Activated CD8-positive, alpha-beta T cell treated with anti-CD3 and anti-CD28 coated beads, Interleukin-2, amount 10 ng/mL, durations not matched to agents 7 days and 5 days (primary cell): ENCODE measurements at places on chromosomes 5 and 9.

GRCh38 chr5:106985174-106985573 is 685.6 kb downstream of the EFNA5 start:
- H3K27me3 ChIP-seq: no peaks in the 10 kb centered on the region
- H3K27ac ChIP-seq: no peak overlapping the region
- no peaks in the 10 kb centered on the region for H3K4me1 ChIP-seq
- no peak for DNase-seq
- no peak overlapping the region for H3K4me3 ChIP-seq

- no peaks in the 10 kb centered on the region for H3K4me1 ChIP-seq
- H3K36me3 ChIP-seq: no peaks in the 10 kb centered on the region
- no peak overlapping the region for H3K27ac ChIP-seq
- no peak for DNase-seq
- no peak overlapping the region for H3K4me3 ChIP-seq
- no peaks in the 10 kb centered on the region for H3K27me3 ChIP-seq
These were observed 31.7 kb downstream of the FAM81B start for GRCh38 chr5:95422838-95423237.

DNA sequence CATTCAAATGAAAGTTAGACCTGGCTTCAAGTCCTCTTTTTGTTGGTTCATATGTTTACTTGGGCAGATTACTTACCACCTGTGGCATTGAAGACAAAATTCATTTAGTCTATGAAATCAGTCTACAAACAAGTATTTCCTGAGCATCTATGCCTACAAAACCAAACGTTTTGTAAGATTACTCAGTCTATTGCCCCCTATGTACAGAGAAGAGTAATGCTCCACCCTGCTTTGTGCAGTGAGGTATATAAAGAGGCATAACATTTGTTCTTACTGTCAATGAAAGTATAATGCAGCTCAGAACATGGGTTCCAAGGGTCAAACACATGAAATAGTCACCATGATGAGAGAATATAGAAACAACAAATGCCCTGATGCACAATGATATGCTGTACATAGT is 580.7 kb downstream of the KIF4B start:
- no peaks in the 10 kb centered on the region for H3K36me3 ChIP-seq
- H3K4me1 ChIP-seq: no peaks in the 10 kb centered on the region
- DNase-seq: no peak
- H3K27me3 ChIP-seq: no peaks in the 10 kb centered on the region
- H3K4me3 ChIP-seq: no peak overlapping the region
- no peak overlapping the region for H3K27ac ChIP-seq

DNA sequence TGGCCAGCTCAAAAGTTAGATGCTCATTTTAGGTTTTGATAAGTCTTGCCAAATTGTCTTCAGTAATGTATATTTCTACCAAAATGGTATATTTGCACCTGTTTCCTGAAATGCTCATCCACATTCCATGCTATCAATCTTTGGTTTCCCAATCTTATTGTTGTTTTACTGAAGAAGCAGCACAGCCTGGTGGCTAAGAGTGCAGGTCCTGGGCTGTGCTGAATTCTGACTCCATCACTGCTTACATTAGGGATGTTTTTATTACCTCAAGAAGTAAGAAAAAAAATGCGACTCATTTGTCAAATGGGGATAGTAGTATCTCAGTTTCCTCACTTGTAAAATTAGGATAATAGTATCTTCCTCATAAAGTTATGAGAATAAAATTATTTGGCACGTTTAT is 13.6 kb upstream of the S100Z start:
- H3K27me3 ChIP-seq: no peaks in the 10 kb centered on the region
- DNase-seq: no peak
- H3K4me3 ChIP-seq: no peak overlapping the region
- no peak overlapping the region for H3K27ac ChIP-seq
- H3K36me3 ChIP-seq: no peaks in the 10 kb centered on the region
- no peaks in the 10 kb centered on the region for H3K4me1 ChIP-seq

- no peaks in the 10 kb centered on the region for H3K36me3 ChIP-seq
- DNase-seq: no peak
- H3K27me3 ChIP-seq: no peaks in the 10 kb centered on the region
- H3K27ac ChIP-seq: no peak overlapping the region
- no peak overlapping the region for H3K4me3 ChIP-seq
- H3K4me1 ChIP-seq: no peaks in the 10 kb centered on the region
These were observed 116.5 kb upstream of the DAPK1 start for GRCh38 chr9:87381050-87381711.

DNA sequence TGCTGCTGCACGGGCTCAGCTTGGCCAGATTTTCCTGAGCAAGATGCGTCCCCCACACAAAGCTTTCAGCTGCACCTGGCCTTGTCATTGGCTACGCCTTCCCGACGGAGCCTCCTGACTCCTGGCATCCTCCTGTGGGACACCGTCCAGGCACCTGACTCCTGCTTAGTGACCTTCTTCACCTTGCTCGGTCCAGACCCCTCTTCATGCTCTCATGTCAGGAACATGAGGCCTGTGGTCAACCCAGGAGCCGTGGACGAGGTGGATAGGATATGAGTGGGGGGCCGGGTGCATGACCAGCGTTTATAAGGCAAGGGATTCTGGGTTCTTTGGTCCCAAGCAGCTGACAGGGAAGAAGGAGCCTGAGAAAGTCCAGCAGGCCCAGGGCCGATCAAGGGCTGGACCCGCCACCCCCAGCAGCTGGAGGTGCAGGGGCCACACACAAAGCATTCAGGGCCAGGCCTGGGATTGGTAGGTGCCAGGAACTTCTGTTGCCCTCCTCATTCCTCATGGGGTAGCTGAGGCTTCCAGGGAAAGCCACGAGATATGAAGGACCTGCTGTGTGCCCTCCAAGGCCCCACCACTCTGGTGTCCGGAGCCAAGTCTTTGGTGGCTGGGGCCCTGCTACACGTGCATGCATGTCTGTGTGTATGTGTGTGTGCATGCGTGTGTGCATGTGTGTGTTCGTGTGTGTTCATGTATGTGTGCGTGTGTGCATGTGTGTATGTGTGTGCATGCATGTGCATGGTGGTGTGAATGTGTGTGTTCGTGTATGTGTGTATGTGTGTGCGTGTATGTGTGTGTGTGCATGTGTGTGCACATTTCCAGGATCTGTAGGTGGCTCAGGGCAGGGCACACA is 34.9 kb downstream of the SLC6A3 start:
- no peaks in the 10 kb centered on the region for H3K36me3 ChIP-seq
- no peak overlapping the region for H3K4me3 ChIP-seq
- no peaks in the 10 kb centered on the region for H3K4me1 ChIP-seq
- no peak overlapping the region for H3K27ac ChIP-seq

DNA sequence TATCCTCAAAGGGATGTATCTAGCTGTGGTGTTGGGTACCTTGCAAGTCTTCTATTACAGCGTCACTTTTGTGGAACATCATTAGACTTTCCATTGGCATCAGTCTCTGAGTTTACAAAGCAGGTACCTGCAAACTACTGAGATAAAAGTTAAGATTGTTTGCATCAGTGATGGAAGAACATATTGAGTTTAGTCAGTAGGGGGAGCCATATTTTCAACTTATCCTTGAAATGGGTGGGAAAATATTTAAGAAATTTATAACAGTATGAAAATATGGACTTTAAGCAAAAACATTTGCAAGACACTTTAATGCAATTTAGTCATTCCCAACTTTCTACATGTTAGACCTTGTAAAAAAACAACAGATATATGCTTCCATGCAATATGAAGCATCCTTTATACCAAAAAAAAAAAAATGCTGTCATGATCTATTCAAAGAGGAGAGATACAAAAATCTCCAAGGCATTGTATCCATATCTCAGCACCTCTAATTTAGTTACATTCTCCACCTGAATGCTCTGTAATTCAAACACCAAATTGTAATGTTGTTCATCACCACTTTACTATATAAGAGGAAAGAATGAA is 98.6 kb upstream of the ADAMTS19 start:
- no peak overlapping the region for H3K4me3 ChIP-seq
- no peaks in the 10 kb centered on the region for H3K27me3 ChIP-seq
- no peaks in the 10 kb centered on the region for H3K4me1 ChIP-seq

DNA sequence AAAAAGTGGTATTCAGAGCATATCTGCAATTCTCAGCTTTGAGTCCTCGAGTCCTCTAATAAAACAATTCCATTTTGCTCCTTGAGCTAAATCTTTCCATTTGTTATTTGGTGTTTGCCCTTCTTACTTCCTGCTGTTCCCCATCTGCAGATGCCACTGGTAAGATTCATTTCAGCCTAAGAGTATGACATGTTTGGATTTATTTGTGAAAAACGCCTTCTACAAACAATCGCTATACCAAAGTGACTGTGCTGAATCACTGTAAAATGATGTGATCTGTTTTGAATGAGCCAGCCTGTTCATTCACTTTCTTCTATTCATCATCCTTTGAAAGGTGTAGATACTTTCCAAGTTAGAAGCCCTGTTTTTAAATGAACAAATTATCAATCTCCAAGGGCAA is 27.7 kb downstream of the KCTD16 start:
- H3K27me3 ChIP-seq: peaks cover 25% of the 10 kb centered on the region
- no peak overlapping the region for H3K27ac ChIP-seq
- no peaks in the 10 kb centered on the region for H3K36me3 ChIP-seq
- DNase-seq: no peak
- H3K4me3 ChIP-seq: no peak overlapping the region
- no peaks in the 10 kb centered on the region for H3K4me1 ChIP-seq

DNA sequence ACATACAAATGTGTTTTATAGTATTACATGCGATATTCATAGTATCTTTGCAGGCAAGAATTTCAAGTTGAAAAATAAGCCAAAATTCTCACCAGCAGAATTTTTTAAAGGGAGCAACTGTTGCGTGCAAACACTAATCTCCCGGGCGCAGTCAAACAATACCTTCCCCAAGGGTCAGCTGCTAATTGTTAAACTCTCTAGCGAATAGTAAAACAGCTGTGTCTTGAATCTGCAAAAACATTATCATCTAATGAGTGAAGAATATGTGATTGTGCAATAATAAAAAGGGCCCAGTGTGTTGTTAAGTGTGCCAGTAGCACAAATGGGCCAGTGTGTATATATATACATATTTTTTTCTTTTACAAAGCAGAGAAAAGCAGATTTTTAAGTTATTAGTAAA is 131.4 kb downstream of the CCDC192 start:
- no peak overlapping the region for H3K4me3 ChIP-seq
- H3K27me3 ChIP-seq: peaks cover 13% of the 10 kb centered on the region
- no peak for DNase-seq
- H3K36me3 ChIP-seq: no peaks in the 10 kb centered on the region

- no peaks in the 10 kb centered on the region for H3K4me1 ChIP-seq
- H3K4me3 ChIP-seq: no peak overlapping the region
- H3K36me3 ChIP-seq: peaks cover 20% of the 10 kb centered on the region
- DNase-seq: no peak
- no peaks in the 10 kb centered on the region for H3K27me3 ChIP-seq
These were observed 24.5 kb downstream of the QRFP start for GRCh38 chr9:130872093-130872492.

DNA sequence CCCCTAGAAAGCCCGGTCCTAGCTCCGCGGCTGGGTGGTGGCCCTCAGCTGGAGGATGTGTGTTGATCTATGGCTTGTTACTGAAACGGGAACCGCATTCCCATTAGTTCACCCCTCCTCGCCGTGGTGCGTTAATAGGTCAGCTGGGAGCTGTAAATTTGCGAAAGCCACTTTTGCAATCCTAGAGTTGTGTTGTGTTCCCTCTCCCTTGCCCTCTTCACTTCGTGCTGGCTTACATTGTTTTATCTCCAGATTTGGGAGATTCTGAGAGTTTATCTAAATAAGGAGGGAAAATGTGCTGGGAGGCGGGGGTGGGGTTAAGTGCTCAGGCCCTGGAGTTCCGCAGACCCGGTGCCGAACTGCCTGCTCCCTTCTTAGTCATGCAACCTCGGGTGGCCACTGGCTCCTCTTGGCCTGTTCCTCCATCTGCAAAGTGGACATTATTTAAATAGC is 62.8 kb downstream of the HMCN2 start:
- DNase-seq: no peak
- peaks cover 16% of the 10 kb centered on the region for H3K27me3 ChIP-seq
- H3K4me1 ChIP-seq: no peaks in the 10 kb centered on the region
- H3K27ac ChIP-seq: no peak overlapping the region
- no peak overlapping the region for H3K4me3 ChIP-seq
- H3K36me3 ChIP-seq: no peaks in the 10 kb centered on the region

GRCh38 chr5:132459031-132459982 is 31.3 kb downstream of the IRF1 start:
- H3K36me3 ChIP-seq: peaks cover 78% of the 10 kb centered on the region
- H3K27ac ChIP-seq: peak overlapping the region; percentile 99
- no peak for DNase-seq
- H3K27me3 ChIP-seq: no peaks in the 10 kb centered on the region
- peak overlapping the region; percentile 18 for H3K4me3 ChIP-seq
- H3K4me1 ChIP-seq: peaks cover 99% of the 10 kb centered on the region

DNA sequence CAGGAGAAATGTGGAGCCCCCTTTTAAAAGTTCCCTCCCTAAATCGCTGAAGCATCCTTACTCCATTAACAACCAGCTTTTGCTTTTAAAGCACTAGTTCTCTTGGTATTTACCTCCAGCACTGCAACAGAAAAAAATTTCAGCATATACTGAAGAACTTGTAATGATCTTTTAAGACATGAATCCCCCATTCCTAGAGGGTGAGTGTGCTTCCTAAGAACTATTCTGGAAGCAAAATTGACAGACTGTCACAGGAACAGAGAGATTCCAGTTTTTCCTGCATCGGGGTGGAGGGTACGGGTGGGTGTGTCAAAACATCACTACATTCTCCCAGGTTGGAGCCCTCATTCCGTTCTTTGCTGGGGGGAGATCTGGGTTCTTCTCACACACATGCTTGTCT is 151.9 kb downstream of the EBF1 start:
- H3K4me3 ChIP-seq: no peak overlapping the region
- peaks cover 3% of the 10 kb centered on the region for H3K27me3 ChIP-seq
- no peak overlapping the region for H3K27ac ChIP-seq

DNA sequence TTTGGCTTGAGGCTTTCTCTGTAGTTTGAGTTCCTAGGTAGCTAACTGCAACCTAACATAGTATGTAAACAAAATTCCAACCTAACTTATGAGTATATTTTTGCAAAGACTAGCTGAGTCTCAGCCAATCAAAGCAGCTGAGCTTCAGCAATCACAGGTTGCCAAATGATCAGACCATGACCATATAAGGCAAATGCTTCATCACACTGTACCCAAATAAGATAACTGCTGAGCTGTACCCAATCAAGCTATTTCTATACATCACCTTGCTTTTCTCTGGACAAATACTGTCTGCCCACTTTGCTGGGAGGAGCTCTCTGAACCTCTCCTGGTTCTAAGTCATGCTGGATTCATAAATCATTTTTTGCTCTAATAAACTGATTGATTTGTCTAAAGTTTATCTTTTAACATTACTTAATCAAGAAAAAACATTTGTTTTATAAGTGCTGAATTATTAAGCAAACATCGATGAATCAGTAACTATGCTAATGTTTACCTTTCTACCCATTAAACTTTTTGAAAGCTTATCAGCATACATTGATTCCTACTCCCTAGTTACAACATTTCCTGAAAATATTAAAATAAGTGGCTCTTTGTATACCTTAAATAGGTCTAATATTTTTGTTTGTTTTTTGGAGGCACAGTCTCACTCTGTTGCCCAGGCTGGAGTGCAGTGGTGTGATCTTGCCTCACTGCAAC is 129.7 kb upstream of the PCA3 start:
- no peaks in the 10 kb centered on the region for H3K27me3 ChIP-seq
- H3K4me3 ChIP-seq: no peak overlapping the region
- peaks cover 3% of the 10 kb centered on the region for H3K36me3 ChIP-seq
- no peak for DNase-seq
- H3K27ac ChIP-seq: no peak overlapping the region
